Nucleus accumbens (tissue), 56 donors: ENCODE measurements at places on chromosomes 12 and 14.

GRCh38 chr12:34393086-34393820 lies 371.0 kb downstream of the ALG10 start:
- DNase-seq: no peak

GRCh38 chr14:20671597-20672283 lies 12.6 kb upstream of the RNASE4 start:
- no peak for DNase-seq

- DNase-seq: no peak
These were observed 54.9 kb upstream of the TMX1 start for GRCh38 chr14:51185180-51185579.

GRCh38 chr14:60867503-60868172 lies 113.2 kb downstream of the TRMT5 start:
- no peak for DNase-seq

DNA sequence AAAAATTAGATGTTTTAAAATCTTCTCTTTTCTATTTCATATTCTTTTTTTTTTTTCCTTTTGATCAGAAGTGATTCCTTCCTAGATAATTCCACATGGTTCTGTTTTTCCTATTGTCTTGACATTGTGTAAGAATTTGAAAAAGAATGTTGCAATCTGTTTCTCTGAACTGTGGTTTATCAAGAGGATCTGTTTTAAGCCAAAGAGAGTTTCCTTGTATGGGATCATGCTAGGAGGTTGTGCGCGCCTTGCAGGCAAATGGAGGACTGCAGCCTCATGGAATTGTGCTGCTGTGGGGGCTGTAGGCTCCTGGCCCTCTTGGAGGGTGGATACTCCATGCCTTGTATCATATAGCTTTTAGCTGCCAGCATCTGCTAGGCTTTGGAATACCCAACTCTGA lies 43.3 kb upstream of the MBIP start:
- no peak for DNase-seq

- DNase-seq: no peak
These were observed 284.7 kb downstream of the DUSP6 start for GRCh38 chr12:89067421-89068187.

DNA sequence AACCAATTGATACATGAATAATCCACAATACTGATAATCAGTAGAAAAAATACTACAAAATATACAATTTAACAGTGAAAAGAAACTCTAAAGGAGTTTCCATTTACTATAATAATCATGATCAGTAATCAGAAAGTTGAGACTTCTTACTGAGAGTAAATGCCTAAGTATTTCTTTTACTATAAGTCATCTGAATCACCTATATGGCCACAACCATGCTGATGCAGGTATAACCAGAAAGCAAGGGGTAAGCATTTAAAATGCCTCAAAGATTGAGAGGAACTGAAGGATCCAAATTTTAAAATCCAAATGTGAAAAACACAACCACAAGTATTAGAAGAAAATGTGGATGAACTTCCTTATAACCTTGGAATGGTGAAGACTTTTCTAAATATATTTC lies 23.4 kb downstream of the CDK17 start:
- DNase-seq: no peak

DNA sequence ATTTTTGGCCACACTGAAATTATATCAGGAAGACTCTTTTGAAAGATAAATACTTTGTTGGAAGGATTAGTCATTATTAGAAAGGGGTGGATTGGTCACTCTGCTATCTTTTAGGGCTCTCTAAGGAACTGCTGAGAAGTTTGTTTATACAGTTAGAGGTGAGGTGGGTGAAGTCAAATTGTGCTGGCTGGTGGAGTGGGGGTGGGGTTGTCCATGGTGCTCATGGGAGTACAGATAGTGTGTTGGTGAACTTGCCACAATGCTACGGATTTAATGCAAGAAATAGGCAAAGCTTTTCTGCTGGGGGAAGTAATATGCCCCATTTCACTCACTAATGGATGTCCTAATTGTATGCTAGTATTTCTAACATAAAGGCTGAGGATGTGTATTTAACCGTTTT lies 35.8 kb downstream of the SUSD6 start:
- DNase-seq: no peak
